Stimulated activated CD4-positive, alpha-beta T cell treated with anti-CD3 and anti-CD28 coated beads, TNF-alpha, amount 100 ng/mL, for 48 hours (primary cell): ENCODE measurements at places on chromosomes 16 and 17.

- peak; percentile 29 for DNase-seq
Measured at GRCh38 chr17:64306850-64307463, 43.9 kb upstream of the TEX2 start.

- no peak for DNase-seq
Measured at GRCh38 chr17:72021417-72022041, 99.3 kb upstream of the SOX9 start.

DNA sequence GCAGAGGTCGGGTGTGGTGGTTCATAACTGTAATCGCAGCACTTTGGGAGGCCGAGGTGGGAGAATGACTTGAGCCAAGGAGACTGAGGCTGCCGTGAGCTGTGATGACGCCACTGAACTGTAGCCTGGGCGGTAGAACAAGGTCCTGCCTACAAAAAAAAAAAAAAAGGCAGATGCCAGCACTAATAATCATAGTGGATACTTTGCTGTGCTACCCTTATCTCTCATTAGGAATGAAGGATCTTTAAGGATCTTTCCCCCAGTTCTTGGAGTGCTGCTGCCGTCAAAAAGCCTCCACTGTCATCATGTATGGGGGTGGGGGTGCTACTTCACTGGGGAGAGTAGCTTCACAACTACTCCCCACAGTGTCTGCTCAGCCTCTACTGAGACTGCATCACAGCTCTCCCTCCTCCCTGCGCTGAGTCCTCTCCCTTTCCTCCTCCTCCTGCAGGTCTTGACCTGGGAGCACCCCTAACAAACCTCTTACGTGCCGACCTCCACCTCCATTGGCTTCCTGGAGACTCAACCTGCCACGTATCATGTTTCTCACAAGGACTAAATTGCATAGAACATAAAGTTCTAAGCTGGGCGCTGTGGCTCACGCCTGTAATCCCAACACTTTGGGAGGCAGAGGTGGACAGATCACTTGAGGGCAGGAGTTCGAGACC lies 24.4 kb upstream of the ST6GALNAC1 start:
- no peak for DNase-seq

GRCh38 chr17:29583324-29584248 lies 5.9 kb downstream of the GIT1 start:
- no peak for DNase-seq

DNA sequence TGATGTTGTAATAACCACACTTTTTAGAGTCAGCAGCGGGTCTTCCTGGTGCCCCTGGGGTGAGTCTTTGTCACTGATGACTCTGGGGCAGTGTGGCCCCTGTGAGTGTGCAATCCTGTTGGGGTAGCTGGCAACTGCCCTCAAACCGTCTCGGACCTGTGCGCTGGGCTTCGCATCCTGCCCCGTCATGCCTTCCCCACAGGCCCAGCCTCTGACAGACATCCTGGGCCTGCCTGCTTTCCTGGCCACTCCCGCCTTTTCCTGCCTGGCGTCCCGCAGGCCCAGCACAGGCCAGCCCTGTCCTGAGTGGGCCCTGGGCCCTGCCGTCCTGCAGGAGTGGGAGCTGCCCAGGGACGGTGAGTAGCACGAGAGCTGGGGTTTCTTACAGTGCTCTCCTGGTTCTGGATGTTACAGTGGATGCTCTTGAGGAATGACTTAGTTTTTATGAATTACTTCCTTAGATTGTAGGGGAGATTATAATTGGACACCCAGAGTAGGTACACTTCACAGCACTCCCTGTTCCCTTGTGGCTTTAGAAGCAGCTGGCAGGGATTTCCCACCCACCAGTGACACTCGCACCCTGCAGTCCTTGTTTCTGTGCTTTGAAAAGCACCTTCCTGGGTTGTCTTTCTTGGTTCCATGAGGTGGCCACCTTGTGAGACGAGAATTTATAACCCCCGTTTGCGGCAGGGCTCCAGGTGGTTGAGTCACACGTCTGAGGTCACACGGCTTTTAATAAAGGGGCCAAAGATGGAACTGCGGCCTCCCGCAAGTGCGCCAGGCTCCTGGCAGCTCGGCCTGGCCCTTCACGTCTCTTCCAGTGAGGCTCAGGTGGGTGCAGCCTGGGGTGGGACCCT lies 50.0 kb upstream of the CAPN15 start:
- DNase-seq: no peak

- DNase-seq: no peak
Measured at GRCh38 chr17:75652934-75653549, 13.9 kb downstream of the RECQL5 start.

DNA sequence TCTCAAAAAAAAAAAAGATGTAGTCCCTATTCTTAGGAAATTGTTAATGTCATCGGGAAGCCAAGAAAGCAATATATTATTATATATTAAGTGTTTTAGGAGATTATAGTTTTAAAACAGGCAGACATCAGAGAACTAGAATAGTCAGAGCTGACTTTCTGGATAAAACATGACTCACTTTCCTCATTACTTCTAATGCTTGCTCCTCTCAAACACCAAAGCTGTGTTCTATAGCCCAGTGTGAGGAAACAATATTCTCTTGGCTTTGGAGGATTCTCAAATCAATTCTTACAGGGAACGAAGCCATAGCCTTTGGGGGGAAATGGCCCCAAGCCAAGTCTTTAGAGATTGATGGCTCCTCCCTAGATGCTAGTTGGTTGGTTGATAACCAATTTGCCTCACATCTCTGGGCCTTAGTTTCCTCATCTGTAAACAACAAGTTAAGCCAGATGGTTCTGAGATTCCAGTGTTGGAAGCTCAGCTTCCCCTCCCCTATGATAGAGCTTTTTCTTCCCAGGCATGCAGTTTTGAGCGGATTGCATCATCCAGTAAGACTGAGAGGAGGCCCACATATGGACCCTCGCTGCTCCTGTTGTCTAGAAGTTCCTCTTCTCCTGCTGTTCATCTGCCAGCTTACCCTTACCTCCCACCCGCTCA lies 12.4 kb downstream of the NMT1 start:
- no peak for DNase-seq

GRCh38 chr17:51703361-51704341 lies 443.3 kb downstream of the UTP18 start:
- no peak for DNase-seq

- no peak for DNase-seq
Measured at GRCh38 chr17:61314368-61315078, 85.1 kb upstream of the TBX2 start.

DNA sequence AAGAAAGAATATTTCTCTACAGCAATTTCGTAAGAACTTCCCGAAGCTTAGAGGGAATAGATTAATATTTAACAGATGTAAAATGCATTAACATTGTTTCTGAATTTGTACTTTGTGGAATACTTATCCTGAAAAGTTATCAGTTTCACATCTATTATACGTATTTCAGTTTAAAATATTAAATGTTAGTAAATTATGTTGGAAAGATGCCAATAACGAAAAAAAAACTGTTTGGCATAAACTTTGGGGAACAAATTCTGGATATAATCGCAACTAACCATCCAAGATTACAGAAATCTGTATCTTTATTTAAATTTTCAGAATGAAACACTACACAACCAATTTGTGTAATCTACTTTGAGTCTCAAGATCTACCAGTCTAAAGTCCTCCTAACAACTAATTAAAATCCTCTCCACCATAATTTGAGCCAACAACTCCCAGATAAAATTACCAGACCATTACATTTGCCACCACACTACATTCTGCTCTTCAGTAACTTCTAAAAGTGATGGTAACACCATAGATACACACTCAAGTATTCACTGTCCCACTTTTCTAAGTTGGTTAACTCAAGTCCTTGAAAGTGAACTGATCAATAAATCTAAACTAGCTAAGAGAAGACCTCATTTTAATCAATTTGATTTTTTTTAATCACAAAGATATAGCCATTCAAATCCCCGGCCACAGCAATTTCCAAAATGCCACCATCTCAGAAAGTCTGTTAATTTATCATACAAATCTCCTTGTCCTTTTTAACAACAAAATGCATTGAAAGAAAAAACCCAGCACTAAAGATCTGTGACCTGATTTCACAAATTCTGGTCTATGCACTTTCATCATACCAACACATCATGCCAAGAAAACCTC lies 2.0 kb downstream of the SIAH1 start:
- no peak for DNase-seq

- DNase-seq: no peak
Measured at GRCh38 chr17:17765359-17766076, 71.3 kb downstream of the SREBF1 start.

DNA sequence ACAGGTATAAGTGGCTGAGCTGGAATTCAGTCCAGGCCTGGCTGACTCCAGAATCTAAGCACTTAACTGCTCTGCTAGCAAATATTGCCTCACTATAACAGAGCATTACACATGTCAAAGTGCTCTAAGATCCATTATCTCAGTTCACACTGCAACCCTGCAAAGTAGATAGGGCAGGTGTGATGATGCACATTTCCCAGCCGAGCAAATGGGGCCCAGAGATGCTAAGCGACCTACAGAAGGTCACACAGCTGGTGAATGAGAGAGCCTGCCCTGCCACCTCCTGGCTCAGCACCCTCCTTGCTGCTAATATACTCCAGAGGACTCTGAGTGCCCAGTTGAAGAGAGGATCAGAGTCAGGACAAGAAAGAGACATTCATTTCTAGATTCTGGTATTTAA lies 73.6 kb upstream of the CCL1 start:
- DNase-seq: no peak

DNA sequence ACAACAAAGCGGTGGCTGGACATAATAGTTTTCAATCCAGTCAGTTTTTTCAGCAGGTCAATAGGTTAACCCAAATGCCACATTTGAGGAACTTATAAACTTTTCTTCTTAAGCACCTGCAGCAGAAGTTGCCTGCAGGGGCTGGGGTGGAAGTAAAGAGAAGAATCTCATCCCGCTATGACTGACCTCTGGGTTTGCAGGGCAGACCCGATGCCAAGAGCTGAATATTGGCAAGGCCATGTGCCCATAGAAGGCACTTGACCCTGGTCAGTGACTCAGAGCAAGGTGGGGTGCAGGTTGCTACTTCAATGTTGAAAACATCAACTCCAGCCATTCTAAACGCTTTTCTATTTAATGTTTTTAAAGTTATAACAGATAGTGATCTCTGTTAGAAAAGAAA lies 17.9 kb upstream of the SMPD3 start:
- DNase-seq: no peak

GRCh38 chr16:73432850-73433730 lies 385.2 kb upstream of the ZFHX3 start:
- DNase-seq: no peak

DNA sequence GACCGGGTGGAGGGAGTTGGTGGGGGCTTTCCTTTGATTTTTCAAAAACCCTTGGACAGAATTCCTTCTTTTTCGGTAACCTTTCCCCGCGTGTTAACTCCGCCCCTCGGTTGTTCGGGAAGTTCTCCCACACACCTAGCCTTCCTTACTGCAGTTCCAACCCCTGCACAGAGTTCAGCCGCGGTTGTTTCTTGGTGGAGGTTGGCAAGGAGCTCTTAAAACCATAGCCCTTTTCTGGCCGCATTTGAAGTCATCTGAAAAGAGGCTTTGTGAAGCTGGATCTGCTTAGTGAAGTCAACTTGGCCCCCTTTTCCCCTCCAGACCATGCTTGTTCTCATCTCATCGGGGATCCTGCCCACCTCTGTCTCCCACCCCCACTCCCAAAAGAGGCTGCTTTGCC lies 1.8 kb downstream of the CACNG4 start:
- no peak for DNase-seq

DNA sequence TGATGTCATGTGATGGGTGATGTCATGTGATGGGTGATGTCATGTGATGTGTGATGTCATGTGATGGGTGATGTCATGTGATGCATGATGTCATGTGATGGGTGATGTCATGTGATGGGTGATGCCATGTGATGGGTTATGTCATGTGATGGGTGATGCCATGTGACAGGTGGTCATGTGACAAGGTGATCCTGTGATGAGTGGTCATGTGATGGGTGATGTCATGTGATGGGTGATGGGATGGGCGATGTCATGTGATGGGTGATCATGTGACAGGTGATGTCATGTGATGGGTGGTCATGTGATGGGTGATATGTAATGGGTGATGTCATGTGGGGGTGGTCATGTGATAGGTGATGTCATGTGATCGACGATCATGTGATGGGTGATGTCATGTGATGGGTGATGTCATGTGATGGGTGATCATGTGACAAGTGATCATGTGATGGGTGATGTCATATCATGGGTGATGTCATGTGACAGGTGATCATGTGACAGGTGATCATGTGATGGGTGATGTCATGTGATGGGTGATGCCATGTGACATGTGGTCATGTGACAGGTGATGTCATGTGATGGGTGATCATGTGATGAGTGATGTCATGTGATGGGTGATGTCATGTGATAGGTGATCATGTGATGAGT lies 17.2 kb downstream of the CD300LB start:
- peak; percentile 37 for DNase-seq

DNA sequence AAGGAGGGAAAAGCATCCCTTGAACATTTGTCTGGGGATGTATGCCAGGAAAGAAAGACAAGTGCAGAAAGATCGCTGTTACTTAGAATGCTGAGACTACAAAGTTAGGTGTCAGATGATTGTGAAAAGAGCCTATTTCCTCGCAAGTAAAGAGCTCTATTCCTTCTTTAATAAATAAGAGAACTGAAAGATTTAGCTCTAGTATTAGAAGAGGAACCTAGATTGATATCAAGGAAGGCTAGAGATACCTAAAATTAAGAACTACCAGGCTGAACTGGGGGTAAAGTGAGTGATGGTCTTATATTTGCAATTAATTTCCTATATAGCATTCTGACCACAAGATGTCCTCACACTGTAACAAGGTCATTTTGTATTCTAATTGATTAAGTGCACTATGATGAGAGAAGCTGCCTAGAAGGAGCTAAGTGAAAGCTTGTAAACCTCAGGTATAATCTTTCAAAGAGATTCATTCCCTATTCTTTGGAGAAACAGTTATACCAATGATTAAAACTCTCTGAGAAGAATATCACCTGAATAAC lies 62.3 kb downstream of the SSH2 start:
- no peak for DNase-seq

- DNase-seq: no peak
Measured at GRCh38 chr17:39001703-39002637, 34.8 kb upstream of the FBXO47 start.

DNA sequence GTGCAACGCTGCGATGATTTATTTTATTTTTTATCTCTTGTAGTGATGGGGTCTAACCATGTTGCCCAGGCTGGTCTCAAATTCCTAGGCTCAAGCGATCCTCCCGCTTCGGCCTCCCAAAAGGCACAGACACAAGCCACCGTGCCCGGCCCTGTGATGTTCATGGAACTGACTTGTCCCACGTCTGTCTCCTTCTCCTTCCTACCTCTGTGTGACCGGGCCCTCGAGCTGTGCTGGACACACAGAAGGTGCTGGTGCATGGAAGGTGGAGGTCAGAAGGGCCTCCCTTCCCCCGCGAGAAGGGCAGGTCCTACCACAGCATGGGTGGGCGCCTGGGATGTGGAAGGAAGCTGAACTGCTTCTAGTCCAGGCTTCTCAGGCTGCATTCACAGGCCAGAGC lies 88.0 kb downstream of the SEC14L1 start:
- no peak for DNase-seq

GRCh38 chr17:69388822-69389442 lies 25.6 kb upstream of the MAP2K6 start:
- no peak for DNase-seq

DNA sequence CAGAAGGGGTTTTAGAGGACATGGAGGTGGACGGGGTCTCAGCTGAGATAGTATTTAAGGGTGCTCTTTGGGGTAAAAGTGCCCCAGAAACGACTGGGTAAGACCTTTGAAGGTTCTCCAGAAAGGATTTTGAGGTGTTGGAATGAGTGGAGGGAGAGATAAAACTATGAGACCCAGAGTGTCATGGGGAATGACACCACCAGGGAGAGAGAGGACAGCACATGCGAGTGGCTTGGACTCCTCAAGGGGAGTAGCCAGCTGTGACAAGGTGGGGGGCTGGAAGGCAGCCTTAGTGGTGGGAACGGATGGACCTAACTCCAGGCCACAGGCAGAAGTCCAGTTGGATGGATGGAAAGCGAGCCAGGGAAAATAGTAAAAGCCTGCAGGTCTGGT lies 19.2 kb upstream of the PITPNM3 start:
- no peak for DNase-seq
